Adrenal gland (tissue), 19 donors: ENCODE measurements at places on chromosomes 1 and 21.

- DNase-seq: no peak
Observed at GRCh38 chr1:153431002-153431401, 14.7 kb downstream of the S100A7A start.

DNA sequence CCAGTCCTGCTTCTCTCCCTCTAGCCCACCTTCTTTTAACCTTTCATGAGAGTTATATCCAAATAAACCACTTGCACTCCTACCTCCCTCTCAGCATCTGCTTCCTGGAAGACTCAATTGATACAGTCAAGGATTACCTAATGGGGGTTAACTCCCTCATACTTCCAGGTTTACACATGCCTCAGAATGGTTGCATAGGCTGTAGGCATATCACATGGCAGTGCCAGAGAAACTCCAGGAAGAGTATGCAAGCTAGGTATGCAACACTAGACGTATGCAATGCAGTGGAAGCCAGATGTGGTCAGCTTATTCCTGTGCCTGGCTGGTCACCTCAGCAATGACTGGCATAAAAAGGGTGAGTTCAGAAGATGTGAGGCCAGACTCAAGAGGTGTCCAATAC lies 32.7 kb upstream of the VANGL1 start:
- no peak for DNase-seq

- peak; percentile 60 for DNase-seq
Observed at GRCh38 chr1:201675143-201675542, 136.2 kb downstream of the NAV1 start.

- no peak for DNase-seq
Observed at GRCh38 chr1:112882271-112882744, 73.7 kb downstream of the SLC16A1 start.

GRCh38 chr1:178875936-178876335 lies 5.1 kb upstream of the ANGPTL1 start:
- DNase-seq: no peak
